Heart left ventricle (tissue), 16 donors: ENCODE measurements at places on chromosomes 1 and 21. TPM values are rescaled to one million over a fixed set of nuclear protein-coding genes. Genes with fewer than 3 reads are reported as not detected.

The KAZN gene
- polyA plus RNA-seq, result 0.65 TPM

DNA sequence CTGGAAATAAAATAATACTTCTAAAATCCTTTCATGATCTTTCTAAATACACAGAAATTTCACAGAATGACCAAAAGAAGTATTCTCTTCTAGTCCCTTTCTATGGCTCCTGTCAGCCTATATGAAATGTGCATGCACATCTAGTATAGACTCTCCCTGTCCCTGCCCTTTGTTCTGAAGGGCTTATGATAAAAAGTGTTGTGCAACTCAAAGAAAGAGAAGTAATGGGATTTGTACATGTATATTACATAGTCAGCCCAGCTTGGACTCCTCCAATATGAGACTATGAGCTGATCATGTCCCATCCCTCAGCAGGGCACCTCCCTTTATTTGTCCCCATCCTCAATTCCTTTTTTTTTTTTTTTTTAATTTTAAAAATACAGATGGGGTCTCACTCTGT is 42.1 kb upstream of the LAX1 start:
- peaks cover 100% of the 10 kb centered on the region for H3K36me3 ChIP-seq
- DNase-seq, result no peak
- H3K27me3 ChIP-seq, result no peaks in the 10 kb centered on the region
- H3K27ac ChIP-seq, result no peak overlapping the region
- H3K4me1 ChIP-seq, result peaks cover 4% of the 10 kb centered on the region
- H3K4me3 ChIP-seq, result no peak overlapping the region

- H3K27ac ChIP-seq, result no peak overlapping the region
- H3K4me3 ChIP-seq, result no peak overlapping the region
- H3K36me3 ChIP-seq, result no peaks in the 10 kb centered on the region
- no peak for DNase-seq
- H3K27me3 ChIP-seq, result no peaks in the 10 kb centered on the region
Measured at GRCh38 chr1:99731384-99731783, 35.1 kb downstream of the FRRS1 start.

The PADI4 gene
- 0.35 TPM for polyA plus RNA-seq

DNA sequence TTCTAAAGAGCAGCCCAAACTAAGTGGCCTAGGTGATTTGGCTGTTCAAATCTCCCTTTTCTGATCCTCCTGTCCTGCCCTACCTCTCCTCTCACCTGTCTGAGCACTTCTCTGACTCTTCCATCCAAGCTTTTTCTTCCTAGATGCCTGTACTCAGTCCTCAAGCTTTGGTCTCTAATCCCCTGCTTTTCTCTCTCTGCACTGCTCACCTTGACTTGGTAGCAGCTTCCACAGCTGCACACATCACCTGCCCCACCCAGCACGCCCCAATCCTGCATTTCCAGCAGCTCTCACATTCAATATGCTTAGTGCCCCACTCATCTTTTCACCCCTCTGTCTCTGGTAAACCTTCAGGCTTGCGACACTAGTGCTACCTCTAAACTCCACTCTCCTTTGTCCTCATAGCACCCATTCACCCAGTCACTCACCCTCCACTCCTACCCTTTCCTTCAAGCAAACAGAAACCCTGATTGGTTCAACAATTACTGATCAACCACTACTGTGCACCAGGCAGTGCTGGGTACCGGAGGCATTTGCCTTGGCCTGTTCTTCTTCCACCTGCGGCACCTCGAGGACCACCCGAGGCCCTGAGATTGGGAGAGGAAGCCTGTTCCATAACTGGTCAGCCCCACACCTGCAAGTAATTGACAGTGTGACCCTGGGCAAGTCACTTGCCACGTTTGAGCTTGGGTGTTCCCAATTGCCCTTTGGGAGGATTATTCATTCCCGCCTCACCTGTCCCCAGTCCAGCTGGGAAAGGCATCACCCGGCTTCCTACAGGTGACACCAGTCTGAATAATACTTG is 136.1 kb upstream of the EDN2 start:
- H3K4me3 ChIP-seq, result no peak overlapping the region
- H3K4me1 ChIP-seq, result peaks cover 7% of the 10 kb centered on the region
- no peaks in the 10 kb centered on the region for H3K27me3 ChIP-seq
- no peaks in the 10 kb centered on the region for H3K36me3 ChIP-seq

GRCh38 chr1:180925471-180926051 is 12.9 kb downstream of the KIAA1614 start:
- no peak overlapping the region for H3K4me3 ChIP-seq
- H3K27me3 ChIP-seq, result no peaks in the 10 kb centered on the region
- DNase-seq, result no peak

The SPATC1L gene
- polyA plus RNA-seq, result 11.0 TPM

The C1QTNF12 gene
- 0.84 TPM for polyA plus RNA-seq

DNA sequence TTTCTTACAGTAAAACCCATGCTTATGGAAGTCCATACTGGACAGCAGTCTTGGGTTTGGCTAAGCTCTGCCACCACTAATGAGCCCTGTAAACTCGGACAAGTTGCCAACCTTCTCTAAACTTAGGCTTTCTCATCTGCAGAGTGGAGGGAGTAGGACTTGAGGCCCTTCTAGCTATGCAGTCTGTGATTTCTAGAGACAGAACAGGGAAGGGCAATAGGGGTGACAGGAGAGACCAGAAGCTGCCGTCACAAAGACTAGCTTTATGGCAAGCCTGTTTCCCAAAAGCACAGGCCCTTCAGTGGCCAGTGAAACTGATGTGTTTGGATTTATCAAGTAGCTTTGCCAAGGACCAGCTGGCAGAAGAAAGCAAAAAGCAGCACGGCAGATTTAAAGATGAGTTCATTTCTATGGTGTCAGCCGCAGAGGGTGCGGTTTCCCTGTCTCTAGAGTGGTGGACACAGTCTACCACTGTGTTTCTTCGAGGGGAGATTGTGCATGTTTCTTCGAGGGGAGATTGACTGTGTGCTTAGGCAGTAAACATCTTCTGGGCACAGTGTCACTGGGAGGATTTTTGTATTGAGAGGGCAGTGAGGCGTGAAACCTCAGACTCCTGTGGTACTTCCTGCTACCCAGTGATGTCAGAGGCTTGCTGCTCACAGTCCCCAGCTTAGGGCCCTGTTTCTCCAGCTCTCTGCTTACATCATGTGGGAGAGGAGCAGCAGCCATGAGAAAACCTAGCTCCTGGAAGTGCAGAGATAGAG is 119.0 kb downstream of the ROR1 start:
- H3K27me3 ChIP-seq, result no peaks in the 10 kb centered on the region
- no peaks in the 10 kb centered on the region for H3K36me3 ChIP-seq
- no peaks in the 10 kb centered on the region for H3K4me1 ChIP-seq
- no peak for DNase-seq

The TFAP2E gene
- polyA plus RNA-seq, result 0.15 TPM

GRCh38 chr1:203682473-203683383 is 56.1 kb downstream of the ATP2B4 start:
- H3K4me3 ChIP-seq, result no peak overlapping the region
- no peak for DNase-seq
- no peaks in the 10 kb centered on the region for H3K27me3 ChIP-seq
- peaks cover 55% of the 10 kb centered on the region for H3K36me3 ChIP-seq
- no peak overlapping the region for H3K27ac ChIP-seq

DNA sequence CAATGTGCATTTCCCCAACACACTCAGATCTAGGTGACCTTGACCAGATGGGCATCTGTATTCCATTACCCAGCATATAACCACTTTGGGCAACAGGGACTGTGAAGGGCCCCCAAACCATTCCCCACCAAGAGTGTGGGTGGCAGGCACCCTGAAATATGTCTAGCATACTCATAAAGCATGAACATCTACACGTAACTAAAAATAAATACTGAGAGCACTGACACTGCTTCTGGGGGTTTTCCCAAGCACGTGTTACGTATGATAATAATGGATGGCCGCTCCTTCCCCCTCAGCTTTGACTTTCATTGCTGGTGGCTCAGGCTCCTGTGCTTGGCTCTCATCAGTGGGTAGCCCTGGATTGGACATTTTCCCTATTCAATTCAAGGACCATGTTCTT is 39.1 kb downstream of the IGSF3 start:
- no peaks in the 10 kb centered on the region for H3K27me3 ChIP-seq
- no peaks in the 10 kb centered on the region for H3K36me3 ChIP-seq
- H3K27ac ChIP-seq, result peak overlapping the region; percentile 39
- H3K4me3 ChIP-seq, result no peak overlapping the region
- DNase-seq, result no peak

DNA sequence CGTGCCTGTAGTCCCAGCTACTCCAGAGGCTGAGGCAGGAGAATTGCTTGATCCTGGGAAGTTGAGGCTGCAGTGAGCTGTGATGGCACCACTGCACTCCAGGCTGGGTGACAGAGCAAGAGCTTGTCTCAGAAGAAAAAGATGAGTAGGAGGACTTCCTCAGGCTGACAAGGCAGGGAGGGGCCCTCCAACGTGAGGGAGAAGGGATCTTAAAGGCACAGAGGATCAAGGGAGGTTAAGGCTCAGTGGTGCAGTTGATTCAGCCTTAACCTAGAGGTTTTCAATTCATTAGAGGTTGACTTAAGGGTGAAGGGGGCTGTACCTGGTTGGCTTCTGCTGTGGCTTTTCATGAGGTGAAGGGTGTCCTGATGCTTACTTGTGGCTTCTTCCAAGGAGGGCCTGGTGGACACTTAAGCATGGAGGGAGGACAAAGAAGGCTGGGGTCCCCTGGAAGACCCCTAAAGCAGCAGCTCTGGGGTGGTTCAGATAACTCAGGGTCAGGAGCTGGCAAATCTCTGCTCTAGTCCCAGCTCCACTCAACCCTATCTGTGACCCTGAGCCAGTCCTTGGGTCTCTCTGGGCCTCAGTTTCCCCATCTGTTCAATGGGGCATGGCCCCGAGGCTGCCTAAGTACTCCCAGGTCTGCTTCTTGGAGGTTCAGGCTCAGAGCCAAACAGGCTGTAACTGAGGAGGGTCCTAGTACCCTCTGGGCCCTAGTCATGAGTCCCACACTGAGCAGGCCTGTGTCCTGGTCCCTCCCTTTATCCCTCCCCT is 6.3 kb downstream of the EXTL1 start:
- peaks cover 20% of the 10 kb centered on the region for H3K4me1 ChIP-seq
- DNase-seq, result no peak
- no peak overlapping the region for H3K4me3 ChIP-seq
- no peaks in the 10 kb centered on the region for H3K36me3 ChIP-seq
- no peak overlapping the region for H3K27ac ChIP-seq

- DNase-seq, result no peak
- H3K36me3 ChIP-seq, result no peaks in the 10 kb centered on the region
- H3K4me3 ChIP-seq, result peak overlapping the region; percentile 15
- H3K27me3 ChIP-seq, result no peaks in the 10 kb centered on the region
Measured at GRCh38 chr1:185693654-185694053, 40.5 kb upstream of the HMCN1 start.

DNA sequence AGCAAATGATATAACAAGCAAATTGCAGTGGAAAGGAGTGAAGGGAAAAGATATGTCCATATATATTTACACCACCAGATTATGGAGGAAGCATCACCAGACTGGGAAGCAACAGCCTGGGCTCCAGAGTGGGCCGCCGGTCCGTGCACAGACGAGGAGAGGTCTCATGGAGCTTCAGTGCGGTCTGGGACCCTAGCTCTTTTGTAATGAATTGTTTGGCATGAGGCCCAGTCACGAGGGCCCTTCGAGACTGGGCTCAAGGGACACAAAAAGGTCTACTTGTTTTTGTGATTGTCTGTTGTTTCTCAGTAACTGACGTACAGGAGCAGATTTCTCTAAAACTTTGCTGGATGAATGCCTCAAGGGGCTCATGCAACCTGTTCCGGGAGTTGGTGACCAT is 12.9 kb upstream of the STUM start:
- no peaks in the 10 kb centered on the region for H3K36me3 ChIP-seq
- no peak overlapping the region for H3K27ac ChIP-seq
- no peak overlapping the region for H3K4me3 ChIP-seq
- H3K27me3 ChIP-seq, result no peaks in the 10 kb centered on the region

- no peaks in the 10 kb centered on the region for H3K36me3 ChIP-seq
- H3K4me1 ChIP-seq, result no peaks in the 10 kb centered on the region
- H3K4me3 ChIP-seq, result no peak overlapping the region
- H3K27ac ChIP-seq, result no peak overlapping the region
- DNase-seq, result no peak
Measured at GRCh38 chr1:239858057-239858456, 233.6 kb upstream of the FMN2 start.

The ADCY10 gene
- polyA plus RNA-seq, result 0.25 TPM

The ANKRD35 gene
- polyA plus RNA-seq, result 0.50 TPM

- H3K4me3 ChIP-seq, result peak overlapping the region; percentile 20
- H3K27me3 ChIP-seq, result no peaks in the 10 kb centered on the region
- peaks cover 22% of the 10 kb centered on the region for H3K4me1 ChIP-seq
- no peak for DNase-seq
- no peak overlapping the region for H3K27ac ChIP-seq
Measured at GRCh38 chr1:205286335-205286950, 35.1 kb downstream of the NUAK2 start.

- no peaks in the 10 kb centered on the region for H3K4me1 ChIP-seq
- no peak overlapping the region for H3K27ac ChIP-seq
- no peak overlapping the region for H3K4me3 ChIP-seq
- no peak for DNase-seq
Measured at GRCh38 chr21:15624646-15625045, 105.1 kb upstream of the USP25 start.

DNA sequence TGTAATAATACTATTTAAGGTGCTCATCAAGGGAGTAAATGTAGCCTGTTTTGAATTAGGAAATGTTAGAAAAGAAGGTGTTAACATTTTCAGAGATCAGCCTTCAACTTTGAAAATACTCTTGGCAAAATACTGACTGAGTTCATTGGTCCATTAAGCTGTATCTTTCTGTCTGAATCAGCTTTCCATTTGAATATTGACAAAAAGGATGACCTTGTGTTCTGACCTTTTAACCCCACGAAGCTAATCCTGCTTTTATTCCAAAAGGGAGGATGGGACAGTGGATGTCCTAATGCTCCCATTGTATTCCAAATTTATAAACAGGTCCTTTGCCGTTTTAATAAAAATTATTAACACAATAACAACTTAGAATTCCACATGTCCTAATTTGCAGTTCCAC is 259.7 kb upstream of the NRIP1 start:
- H3K27ac ChIP-seq, result no peak overlapping the region
- no peaks in the 10 kb centered on the region for H3K27me3 ChIP-seq
- no peaks in the 10 kb centered on the region for H3K36me3 ChIP-seq
- H3K4me3 ChIP-seq, result no peak overlapping the region

The PIP5K1A gene
- 26.1 TPM for polyA plus RNA-seq

GRCh38 chr1:185790194-185790735 is 56.1 kb downstream of the HMCN1 start:
- H3K27me3 ChIP-seq, result no peaks in the 10 kb centered on the region
- DNase-seq, result no peak
- no peaks in the 10 kb centered on the region for H3K36me3 ChIP-seq
- H3K27ac ChIP-seq, result no peak overlapping the region

GRCh38 chr21:26098772-26099397 is 71.7 kb downstream of the APP start:
- H3K4me1 ChIP-seq, result no peaks in the 10 kb centered on the region
- no peak for DNase-seq
- no peaks in the 10 kb centered on the region for H3K27me3 ChIP-seq
- no peaks in the 10 kb centered on the region for H3K36me3 ChIP-seq
- H3K27ac ChIP-seq, result no peak overlapping the region

The AVPR1B gene
- not detected for polyA plus RNA-seq

DNA sequence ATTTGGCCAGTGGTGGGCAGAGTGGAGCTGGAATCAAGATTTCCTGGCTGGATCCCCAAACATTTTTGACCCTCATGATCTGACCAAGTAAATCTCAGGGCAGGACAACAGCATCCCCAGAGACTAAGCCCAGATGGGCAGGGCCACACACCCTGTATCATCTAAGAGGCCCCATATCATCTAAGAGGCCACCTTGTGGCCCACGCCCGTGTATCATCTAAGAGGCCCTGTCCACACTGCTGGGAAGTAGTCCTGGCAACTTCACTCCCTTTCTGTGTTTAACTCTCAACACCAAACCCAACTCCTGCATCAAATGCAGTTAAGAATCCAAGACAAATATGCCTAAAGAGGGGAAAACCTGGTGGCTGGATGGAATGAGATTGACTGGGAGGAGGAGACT is 81.6 kb upstream of the SSX2IP start:
- peaks cover 8% of the 10 kb centered on the region for H3K27me3 ChIP-seq
- no peaks in the 10 kb centered on the region for H3K36me3 ChIP-seq
- H3K4me3 ChIP-seq, result no peak overlapping the region
- no peak overlapping the region for H3K27ac ChIP-seq
- DNase-seq, result no peak
